Renal cortex interstitium (tissue), 15 donors: ENCODE measurements at places on chromosomes 7 and 10. TPM values are rescaled to one million over a fixed set of nuclear protein-coding genes. Genes with fewer than 3 reads are reported as not detected.

GRCh38 chr7:100598425-100598824 lies 3.7 kb upstream of the PCOLCE start:
- no peak for DNase-seq

- no peak for DNase-seq
Observed at GRCh38 chr10:97684866-97685394, 2.1 kb downstream of the AVPI1 start.

DNA sequence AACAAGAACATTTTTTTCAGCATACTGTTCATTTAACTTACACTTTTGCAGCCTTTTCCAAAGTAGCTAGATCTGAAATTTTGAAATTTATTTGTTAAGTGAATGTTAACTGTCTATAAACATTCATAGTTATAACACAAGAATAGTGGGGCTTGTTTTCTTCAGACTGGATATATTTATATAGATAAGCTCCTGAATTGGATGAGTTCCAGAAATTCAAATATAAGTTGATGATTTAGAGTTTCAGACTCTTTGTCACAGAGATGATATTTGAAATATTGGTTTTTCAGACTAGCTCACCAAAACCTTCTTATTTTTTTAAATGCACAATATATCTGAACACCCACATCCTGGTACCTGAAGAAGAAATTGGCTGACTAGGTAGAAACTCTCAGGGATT lies 44.0 kb downstream of the ZNRF2 start:
- no peak for DNase-seq

DNA sequence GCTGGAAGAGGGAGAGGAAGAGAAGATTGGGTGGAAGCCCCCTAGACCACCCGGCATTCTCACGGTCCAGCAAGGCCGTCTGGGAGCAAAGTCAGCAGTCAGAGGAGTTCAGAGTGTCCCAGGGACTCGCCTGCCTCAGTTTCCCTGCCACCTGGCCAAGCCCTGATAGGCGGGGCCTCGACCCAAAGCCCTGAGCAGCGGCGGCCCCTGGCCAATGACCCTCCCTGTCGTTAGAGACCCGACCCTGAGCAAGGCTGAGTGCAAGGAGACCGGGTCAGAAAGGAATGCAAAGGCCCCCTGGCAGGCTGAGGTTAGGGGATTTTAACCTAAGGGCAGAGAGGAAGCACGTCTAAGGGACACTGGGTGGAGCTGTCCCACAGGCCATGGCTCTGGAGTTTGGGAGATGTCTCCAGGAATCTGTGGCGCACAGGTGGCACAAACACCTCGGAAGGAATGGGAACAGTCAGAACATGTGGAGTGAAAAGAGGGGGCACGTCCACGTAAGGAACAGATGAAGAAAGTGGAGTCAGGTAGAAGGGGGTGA lies 196.8 kb upstream of the PDE1C start:
- no peak for DNase-seq

GRCh38 chr10:50421026-50421719 lies 169.9 kb upstream of the ASAH2 start:
- peak; percentile 45 for DNase-seq

GRCh38 chr10:34480345-34480744 lies 334.8 kb downstream of the PARD3 start:
- no peak for DNase-seq

- no peak for DNase-seq
Observed at GRCh38 chr7:47551668-47552440, 30.1 kb downstream of the TNS3 start.

DNA sequence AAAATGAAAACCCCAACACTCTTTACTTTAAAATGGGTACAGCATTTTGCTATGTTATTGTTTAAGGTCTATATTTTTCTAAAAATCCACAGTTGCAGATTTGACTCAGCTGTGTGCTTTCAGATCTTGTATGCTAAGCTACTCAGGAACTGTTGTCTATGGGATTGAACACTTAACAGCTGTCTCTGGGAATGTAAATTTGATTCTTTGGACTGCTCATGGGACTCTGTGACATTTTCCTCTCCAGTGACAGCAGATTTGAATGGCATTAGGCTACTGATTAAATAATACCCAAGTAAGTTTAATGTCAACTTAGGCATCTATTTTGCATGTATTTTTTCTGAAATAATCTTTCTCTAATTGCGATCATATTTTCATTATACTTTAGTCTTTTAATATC lies 1.7 kb upstream of the CD36 start:
- DNase-seq = no peak

DNA sequence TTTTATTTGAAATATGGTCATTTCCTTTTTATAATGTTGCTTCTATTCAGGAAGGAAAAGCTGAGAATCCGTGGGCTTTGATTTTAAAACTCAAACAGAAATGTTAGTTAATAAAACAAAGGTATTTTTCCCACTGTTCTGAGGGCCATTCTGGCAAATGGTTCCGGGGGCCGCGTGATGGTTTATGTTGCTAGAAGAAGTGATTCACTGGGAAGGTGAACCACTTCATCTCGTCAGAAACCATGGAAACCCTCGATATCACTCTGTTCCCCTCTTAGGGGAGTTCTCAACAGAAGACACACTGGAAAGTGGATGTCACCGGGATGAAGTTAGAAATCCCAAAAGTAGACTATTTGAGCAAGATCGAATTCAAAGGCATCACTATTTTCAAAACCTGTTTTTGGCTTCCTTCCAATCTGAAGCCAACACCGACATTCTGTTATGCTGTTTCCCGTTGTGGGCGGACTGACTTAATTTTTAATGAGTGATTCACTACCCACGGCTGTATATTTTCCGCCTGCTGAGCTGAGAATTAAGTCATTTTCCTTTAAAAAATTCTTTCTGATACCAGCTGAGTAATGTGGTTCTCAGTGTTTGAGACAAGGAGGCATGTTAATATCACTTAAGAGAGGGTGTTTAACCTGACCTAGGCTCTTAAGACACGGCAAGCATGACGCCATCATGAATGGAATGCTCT lies 84.1 kb downstream of the PTPRE start:
- no peak for DNase-seq

DNA sequence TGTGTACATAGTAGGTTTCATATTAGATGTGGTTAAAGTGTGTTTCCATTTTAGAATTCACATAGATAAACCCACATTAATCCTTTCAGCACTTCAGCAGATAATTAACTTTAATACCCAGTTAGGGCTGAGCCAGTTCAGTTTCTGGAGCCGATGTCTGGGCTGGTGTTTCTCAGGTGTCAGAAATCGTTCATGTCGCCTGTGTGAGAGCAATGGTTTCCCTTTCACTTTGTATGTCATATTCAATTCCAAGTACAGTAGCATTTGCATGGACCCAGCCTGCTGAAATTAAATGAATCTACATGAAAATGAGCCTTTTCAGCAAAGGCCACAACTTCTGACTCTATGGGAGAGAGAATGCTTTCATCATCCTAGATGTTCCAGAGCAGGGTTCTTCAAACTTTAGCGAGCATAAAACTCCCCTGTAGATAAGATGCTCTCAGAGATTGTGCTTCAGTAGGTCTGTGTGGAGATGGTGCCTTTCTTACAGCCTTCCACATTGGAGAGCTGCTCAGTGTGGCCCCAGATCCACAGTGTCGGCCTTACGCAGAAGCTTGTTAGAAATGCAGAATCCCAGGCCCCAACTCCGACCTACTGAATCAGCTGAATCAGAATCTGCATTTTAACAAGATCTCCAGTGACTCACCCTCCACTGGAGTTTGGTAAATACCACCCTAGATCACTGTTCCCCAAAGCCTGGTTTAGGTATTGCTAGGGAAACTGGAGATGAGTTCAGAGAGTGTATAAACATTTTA lies 19.6 kb downstream of the WIPF3 start:
- DNase-seq = no peak

GRCh38 chr10:124849111-124849773 lies 47.6 kb downstream of the ABRAXAS2 start:
- no peak for DNase-seq

GRCh38 chr7:130292682-130293257 lies at the start of gene CPA4:
TSS of gene CPA4 (plus strand) at chr7:130293161. CDS start at chr7:130293181, 20 bp downstream.
- DNase-seq = no peak

- peak; percentile 91 for DNase-seq
Observed at GRCh38 chr10:125057158-125058001, 103.0 kb downstream of the CTBP2 start.

- DNase-seq = peak; percentile 20
Observed at GRCh38 chr10:94630017-94630688, 53.4 kb upstream of the CYP2C18 start.

DNA sequence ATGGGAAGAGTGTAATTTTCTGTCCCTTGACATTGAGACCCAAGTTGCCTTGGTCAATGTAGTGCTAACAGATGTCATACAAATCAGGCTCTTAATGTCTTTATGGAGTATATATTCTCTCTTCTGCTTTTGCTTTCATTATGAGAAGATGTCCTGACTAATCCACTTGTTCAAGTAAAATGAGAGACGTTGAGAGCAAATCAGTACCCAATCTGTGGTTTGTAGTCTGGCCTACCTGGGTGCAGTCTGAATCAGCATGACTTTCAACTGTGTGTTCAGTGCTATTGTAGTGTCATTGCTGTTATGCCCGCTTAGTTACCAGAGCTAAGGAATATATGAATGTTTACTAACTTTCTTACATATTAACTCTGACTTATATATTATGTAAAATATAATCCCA lies 612.4 kb downstream of the ANKRD7 start:
- no peak for DNase-seq

- DNase-seq = no peak
Observed at GRCh38 chr10:5616836-5617235, 49.6 kb downstream of the ASB13 start.

DNA sequence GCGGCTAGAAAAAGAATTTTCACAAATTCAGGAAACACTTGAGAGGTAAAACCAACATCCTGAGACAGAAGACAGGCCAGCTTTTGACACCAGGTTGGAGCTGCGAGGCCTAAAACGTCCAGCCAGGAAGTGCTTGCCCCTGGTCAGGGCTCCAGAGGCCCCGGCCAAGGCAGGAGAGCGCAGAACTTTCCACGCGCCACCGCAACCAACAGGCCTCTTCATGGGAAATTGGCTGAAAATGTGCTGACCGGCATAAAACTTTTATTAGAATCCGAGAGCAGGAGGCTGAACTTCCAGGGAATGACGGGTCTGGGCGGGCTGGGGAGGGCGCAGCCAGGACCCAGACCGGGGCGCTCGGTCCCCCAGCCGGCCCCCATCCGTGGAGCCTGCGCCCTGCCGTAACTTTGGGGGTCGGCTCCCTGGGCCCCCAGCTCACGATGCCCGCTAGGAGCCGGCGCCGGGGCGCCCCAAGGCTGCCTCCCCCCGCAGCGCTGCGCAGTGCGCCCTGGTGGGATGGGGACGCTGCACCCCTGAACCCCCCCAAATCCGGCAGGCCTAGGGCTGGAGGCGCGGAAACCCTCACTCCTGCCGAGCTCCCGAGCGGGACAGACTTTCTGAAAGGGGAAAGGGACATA lies 414.0 kb upstream of the MKI67 start:
- no peak for DNase-seq

GRCh38 chr7:142878315-142878714 lies 7.2 kb downstream of the TRPV6 start:
- no peak for DNase-seq

PSMA2 gene
- polyA plus RNA-seq = 335 TPM

CYP3A4 gene
- polyA plus RNA-seq = 0.17 TPM

MYO3A gene
- polyA plus RNA-seq = 7.9 TPM

ZMYND11 gene
- 100 TPM for polyA plus RNA-seq

PLPP4 gene
- 2.4 TPM for polyA plus RNA-seq
